ENCODE measurements at places on chromosomes 16 and 17. TPM values are rescaled to one million over a fixed set of nuclear protein-coding genes. Genes with fewer than 3 reads are reported as not detected.

GRCh38 chr16:11877374-11877773 lies 26.0 kb upstream of the RSL1D1 start:
- no peak for DNase-seq

DNA sequence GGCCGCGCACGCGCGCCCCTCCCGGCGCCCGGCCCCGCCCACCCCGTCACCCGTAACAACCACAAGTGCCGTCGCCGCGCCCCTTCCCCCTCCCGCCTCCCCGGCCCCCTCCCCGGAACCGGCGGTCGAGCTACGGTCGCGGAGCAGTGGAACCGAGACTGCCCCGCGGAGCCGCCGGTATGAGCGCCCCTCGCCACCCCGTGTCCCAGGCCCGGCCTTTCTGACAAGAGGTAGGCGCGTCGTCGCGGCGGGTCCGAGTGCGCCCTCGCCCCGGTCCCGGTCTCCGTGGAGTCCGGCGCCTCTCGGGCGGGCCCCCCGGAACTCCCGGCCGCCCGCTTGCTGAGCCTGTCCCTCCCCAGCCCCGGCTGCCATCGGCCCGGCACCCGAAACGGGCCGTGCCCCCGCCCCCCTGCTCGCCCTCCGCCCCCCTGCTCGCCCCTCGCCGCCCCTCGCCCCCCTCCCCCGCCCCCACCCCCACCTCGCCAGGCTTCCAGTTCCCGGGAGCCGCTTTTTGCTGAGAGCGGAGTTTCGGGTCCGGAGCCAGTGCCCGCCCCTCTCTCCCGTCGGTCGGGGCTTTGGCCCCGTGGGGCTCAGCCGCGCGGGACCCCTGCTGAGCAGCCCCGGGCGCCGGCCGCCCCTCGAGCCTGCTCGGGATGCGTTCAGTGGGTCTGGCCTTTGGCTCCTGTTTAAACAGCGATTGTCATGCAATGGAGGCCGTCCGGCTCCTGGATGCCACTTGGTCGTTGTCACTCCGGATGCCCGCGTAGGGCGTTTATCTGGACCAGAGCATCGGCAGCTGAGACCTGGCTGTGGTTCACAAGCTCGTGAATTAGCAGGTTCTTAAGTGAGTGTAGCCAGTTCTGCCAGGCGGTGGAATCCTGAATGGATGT lies at the start of gene SEC14L1:
Gene SEC14L1 (plus strand): TSS at position 92 of the 890 bp plus-strand sequence. CDS start 2,628 bp downstream, outside the sequence.
- DNase-seq, result peak; percentile 87

DNA sequence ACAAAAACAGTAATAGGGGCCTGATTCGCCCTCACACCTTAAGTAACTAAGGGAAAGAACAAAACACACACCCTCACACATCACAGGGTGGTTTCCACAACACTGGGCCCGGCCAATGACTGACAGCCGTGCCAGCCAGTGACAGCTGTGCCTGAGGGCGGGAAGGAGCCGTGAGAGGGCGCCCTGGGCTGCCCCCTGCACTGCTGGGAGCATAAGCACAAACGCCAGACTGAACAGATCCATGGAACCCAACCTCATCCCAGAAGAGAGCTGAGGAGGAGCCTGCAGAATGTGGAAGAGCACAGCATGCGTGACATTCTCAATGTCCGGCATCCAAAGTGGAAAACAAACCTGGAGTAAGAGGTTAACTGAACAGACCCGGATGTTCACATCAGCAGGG lies 16.0 kb downstream of the CSNK1D start:
- peak; percentile 59 for DNase-seq

- no peak for DNase-seq
Measured at GRCh38 chr17:55304171-55304859, 39.6 kb downstream of the HLF start.

- no peak for DNase-seq
Measured at GRCh38 chr17:745406-745805, 6.7 kb downstream of the GEMIN4 start.

GRCh38 chr17:13320046-13320785 lies 281.5 kb downstream of the HS3ST3A1 start:
- no peak for DNase-seq

- no peak for DNase-seq
Measured at GRCh38 chr16:59087641-59088040, 353.5 kb upstream of the GOT2 start.

- no peak for DNase-seq
Measured at GRCh38 chr17:69678206-69678605, 263.7 kb downstream of the MAP2K6 start.

DNA sequence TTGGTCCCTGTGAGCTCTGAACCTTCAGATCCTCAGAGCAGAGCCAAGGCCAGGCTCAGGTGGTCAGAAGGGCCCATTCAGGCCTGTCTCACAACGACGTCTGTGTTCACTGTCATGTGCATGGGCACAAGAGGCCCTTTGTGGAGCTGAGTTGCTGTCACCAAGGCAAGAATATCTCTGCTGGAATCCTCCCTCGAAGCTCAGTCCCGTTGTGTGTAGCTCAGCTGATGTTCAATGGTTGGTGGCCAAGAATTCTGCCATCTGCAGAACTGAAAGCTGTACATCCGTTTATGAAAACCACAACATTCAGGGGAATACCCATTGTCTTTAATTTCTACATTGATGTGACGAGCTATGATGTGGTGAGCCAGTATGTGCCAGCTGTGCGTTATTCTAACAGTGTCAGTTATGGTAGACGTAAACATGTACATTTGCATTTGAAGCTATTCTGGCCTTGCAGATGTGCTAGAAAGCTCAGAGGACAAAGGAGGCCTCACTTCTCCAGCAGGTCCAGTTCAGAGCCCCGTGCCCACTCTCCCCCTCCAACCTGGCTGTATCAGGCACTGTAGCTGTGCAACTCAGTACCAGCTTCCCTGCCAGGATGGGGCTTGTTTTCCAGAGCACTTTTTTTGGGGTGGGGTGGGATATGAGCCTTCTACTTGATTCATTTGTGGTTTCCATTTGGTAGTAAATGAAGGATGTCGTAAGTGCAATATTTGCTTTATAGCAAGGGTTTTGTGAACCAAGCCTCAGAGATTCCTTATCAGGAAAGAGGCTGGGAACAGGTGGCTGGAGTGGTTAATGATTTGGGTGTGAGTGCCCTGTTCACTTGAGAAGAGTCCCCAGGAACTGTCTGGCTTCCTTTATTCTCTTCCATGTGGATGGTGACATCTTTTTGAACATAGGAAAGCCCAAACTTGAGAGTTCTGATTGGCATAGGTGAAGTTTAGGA lies 56.1 kb downstream of the B9D1 start:
- DNase-seq, result no peak

DNA sequence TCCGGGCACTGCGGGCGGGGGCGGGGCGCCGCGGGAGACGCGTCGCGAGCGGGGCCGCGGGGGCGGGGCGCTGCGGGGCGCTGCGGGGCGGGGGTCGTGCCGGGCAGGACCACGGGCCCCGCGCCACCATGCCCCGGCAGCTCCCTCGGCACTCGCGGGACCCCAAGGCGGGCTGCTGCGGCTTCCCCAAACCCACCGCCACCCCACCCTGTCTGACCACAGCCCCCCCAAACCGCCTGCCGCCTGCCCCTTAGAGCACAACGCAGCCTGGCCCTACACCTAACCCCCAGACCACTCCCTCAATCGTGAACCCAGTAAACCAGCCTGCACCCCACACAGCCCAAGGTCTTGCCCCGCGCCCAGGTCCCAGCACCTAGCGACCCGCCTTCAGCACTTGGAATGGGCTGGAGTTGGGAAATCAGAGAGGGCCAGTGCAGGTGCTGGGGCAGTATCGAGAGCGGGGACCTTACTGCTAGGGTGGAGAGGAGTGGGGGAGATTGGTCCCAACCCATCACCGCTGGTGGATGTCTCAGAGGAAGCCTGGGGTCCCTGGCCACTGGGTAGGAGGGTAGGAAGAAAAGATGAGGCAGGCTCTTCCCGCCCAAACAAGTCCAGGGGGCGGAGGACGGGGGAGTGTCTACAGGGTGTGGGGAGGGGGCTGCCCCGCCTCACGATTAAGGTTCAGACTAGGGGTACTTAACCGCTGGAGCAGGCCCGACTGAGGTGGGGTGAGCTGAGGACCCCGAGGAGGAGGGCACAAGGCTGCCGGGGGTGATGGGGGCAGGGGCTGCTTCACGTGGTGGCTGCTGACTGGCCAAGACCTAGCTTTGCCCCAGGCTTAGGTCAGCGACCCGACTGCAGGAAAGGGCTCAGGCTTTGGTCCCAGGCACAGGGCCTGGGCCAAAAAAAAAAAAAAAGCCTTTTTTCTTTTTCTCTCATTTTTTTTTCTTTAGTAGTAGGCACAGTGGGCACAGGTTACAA lies 539 bp upstream of the VAMP2 start:
- DNase-seq, result peak; percentile 54

- DNase-seq, result peak; percentile 47
Measured at GRCh38 chr17:75271233-75271954, 363 bp upstream of the MIF4GD start.

SPATA22 gene
- total RNA-seq, result not detected

ACSM2A gene
- total RNA-seq, result not detected

- DNase-seq, result no peak
Measured at GRCh38 chr17:29216856-29217255, 29.8 kb upstream of the CRYBA1 start.

CNTNAP4 gene
- not detected for total RNA-seq

NEURL4 gene
- total RNA-seq, result 21.4 TPM

Data from G401 (cell line).